ENCODE measurements at places on chromosomes 6 and 20.

GRCh38 chr6:113598786-113599185, 258.4 kb upstream of the MARCKS start:
- DNase-seq = no peak

GRCh38 chr6:85363870-85364269, 86.0 kb upstream of the NT5E start:
- no peak for DNase-seq

DNA sequence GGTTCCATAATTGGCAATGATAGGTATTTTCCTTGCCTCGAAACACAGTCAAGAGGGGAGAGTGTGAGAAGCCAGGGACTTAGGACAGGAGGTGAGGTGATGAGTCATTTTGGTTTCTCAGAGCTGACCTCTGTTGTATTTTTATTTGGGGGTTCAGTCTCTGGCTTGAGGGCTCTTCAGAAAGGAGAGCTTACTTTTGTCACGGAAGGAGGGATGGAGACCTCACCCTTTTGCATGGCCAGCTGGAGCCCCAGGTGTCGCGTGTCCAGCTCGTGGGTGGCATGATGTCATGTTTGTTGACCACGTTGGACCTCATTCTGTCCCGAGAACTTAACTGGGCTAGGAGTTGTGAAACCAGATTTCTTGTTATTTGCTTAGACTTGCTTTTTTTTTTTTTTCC, 293.9 kb downstream of the QKI start:
- DNase-seq = no peak

- no peak for DNase-seq
Measured at GRCh38 chr20:52616629-52617028, 355.5 kb upstream of the TSHZ2 start.

DNA sequence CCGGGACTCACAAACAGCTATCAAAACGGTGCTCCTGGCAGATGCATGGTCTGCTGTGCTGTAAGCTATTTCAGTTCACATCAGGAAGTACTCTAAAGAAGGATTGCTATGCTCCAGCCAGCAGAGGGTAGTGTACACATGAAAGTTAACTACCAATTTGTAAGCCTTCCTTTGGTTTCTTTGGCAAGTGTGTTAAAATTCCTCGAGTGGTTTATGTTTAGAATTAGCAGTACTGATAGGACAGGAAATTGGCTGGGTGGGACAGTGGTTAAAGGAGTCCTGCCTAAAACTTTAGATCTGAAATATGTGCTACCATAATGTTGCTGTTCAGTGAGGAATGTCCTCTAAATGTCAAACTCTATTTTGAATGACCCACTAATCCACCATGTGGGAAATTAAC, 47.4 kb downstream of the TRMT11 start:
- DNase-seq = peak; percentile 3

DNA sequence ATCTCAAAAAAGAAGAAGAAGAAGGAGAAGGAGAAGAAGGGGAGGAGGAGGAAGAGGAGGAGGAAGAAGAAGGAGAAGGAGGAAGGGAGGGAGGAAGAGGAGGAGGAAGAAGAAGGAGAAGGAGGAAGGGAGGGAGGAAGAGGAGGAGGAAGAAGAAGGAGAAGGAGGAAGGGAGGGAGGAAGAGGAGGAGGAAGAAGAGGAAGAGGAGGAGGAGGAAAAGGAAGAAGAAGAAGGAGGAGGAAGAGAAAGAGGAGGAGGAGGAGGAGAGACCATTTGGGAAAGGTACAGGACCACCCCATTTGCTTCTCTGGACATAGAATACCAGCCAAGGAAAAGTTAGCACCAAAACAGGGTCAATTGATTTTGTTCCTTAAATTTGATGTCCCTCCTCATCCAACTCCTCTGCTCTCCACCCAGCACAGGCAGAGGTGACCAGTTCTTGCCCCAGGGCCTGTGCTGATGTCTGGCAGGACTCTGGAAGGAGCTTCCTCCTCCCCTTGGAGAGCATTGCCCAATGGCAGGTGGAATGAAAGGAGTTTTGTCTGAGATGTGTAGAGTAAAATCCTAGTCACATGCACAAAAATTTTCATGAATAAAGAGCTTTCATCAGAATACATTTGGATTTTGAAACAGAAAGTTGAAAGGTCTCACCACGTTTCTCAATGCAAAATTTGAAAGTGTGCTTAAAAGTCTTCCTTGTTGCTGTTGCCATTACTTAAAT, 182.9 kb downstream of the LY86 start:
- DNase-seq = no peak

DNA sequence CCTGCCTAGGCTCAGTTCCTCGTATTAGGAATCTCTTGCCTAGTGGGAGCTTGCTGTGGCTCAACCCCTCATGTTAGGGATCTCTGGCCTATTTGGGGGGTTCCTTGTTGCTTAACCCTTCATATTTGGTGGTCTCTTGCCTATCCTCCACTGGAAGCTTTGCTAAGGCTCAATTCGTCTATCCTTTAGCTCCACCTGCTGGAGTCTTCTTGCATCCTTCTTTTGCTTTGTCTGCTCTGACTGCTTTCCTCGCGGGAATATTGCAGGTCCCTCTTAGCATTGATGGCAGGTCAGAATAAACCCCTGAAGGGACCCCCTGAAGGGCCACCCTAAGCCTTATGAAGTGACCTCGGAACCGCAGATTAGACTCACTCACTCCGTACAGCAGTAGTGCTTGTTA, 203.0 kb upstream of the TBX18 start:
- no peak for DNase-seq

Data from DMS79 treated with DMSO at 0.1 percent for 48 hours (cell line).